ENCODE measurements at places on chromosomes 7 and 10.

DNA sequence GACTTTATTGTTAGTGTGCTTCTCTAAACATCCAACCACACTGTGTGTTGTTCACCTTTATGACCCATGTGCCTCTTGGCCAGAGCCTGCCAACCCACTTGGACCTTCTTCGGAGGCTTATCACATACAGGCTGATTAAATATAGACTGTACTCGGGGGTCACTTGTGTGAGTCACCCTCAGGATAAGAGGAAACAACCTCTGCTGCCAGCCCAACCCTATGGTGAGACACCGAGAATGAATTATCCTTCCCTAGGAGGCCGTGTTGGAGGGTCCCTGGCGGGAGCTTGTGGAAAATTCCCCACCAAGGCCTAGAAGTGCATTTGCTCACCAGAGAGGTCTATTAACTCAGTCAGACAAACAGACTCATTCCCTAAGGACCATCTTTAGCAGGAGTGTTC is 63.0 kb downstream of the FAS start:
- DNase-seq: no peak

DNA sequence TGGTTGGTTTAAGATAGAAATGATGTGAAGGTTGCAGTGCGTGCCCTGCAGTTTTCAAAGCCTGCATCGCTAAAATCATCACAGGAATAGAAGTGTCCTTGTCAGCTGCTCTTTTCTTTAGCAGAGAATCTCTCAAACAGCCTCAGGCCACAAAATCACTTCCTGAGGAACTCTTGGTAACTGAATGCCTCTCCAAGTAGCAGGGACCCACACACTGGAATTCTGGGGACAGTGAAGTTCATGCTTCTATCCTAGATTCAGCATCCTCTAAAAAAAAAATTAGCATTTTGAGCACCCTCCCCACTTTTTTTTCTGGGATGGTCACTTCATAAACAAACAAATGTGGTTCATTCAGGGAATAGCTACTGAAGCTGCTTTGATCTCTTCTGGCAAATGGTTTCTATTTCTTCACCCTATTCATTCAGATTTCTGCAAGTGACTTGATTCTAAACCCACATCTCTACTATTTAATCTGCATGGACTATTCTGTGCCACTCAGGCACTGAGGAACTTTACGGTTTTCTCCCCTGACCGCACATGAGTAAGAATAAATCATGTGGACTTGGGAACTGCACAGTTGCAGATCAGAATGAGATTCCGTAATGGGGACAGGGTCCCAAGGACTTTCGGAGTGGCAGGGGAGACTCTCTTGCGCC is 306.9 kb downstream of the FRMD4A start:
- DNase-seq: no peak

DNA sequence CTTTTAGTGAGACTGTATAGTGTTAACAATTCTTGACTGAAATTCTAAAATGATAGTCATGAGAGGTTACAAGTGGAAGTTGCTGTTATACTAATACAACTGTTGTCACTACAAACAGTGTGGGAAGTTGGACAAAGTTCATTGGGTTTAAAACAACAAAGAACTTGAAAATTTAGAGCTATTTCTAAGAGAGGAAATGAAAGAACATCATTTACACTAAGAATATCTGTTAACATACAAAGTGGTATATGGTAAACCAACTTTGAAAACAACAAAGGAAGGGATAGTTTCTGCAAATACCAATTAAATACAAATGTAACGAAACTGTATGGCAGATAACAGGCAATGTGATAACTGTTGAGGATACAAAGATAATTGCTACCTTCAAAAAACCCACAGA is 11.6 kb downstream of the MTPN start:
- no peak for DNase-seq

DNA sequence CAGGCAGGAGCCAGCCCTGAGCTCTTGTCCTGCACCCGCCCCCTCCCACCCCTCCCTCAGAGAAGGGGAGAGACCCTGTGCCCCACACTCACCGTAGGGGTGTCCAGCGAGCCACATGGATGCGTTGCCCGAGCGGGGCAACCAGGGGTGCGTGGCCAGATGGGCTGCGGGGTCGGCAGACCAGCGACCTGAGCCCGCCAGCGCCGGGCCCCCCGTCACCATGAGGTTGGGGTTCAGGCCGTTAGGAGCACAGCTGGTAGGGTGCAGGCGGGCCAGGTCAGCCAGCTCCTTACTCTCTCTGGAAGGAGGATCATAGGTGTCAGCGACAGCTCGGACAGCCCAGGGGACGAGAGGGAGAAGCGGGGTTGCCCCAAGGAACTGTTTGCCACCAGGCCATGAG is 46.4 kb downstream of the TNRC18 start:
- no peak for DNase-seq

DNA sequence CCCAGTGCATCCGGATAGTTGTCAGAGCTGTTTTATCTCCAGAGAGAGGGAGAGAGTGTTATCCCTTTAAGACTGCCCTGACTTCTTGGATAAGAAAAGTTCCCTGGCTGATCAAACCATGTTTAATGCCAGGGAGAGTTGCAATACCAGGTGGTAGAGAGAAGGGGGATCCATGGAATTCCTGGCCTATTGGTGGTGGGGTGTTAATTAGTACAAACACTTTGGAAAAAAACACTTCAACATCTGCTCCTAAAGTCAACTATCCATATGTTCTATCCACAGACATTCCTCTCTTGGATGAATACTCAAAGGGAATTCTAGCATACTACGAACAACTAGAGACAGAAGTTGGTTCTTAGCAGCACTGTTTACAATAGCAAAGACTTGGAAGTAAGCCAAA is 307.2 kb downstream of the TCERG1L start:
- DNase-seq: no peak

- DNase-seq: no peak
Observed at GRCh38 chr10:84820596-84820995, 492.2 kb downstream of the CCSER2 start.

GRCh38 chr10:122632576-122632975 is 67.1 kb downstream of the C10orf120 start:
- DNase-seq: no peak

GRCh38 chr10:36608866-36609265 is 516.5 kb upstream of the ANKRD30A start:
- no peak for DNase-seq

GRCh38 chr10:73810735-73811465 is 498 bp downstream of the NDST2 start:
- DNase-seq: no peak

- no peak for DNase-seq
Observed at GRCh38 chr7:1974290-1975101, 258.2 kb downstream of the MAD1L1 start.

- DNase-seq: no peak
Observed at GRCh38 chr7:70707823-70708243, 424.1 kb upstream of the GALNT17 start.

GRCh38 chr7:54860843-54861242 is 101.8 kb upstream of the SEC61G start:
- DNase-seq: no peak

DNA sequence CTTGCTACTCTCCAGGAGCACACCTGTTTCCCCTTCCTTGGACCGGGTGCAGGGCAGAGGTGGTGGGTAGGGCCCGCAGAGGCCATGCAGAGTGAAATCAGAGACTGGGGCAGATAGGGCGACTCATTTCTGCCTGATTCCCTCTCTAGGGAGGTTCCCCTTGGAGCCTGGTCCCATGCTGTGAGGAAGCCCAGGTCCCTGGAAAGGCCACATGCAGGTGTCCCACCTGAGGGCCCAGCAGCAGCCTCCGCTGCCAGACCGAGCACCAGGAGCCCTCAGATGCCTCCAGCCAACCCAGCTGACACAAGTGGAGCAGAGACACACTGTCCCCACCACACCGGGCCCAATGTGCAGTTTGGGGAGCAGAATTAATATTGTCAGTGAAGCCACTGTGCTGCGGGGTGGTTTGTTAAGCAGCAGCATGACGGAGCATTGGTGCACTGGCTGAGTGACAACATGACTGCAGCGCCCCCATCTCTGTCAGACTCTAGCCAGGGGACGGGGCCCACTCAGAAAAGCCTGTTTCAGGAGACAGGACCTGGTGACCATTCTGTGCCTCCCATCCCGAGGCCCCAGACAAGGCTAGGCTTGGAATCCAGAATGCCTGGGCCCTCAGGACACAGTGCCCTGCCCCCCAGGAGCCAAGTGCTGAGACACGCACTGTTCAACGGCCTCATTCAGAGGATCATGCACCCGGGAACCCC is 30.4 kb upstream of the RET start:
- no peak for DNase-seq

GRCh38 chr10:3364768-3365480 is 192.3 kb upstream of the PITRM1 start:
- no peak for DNase-seq

DNA sequence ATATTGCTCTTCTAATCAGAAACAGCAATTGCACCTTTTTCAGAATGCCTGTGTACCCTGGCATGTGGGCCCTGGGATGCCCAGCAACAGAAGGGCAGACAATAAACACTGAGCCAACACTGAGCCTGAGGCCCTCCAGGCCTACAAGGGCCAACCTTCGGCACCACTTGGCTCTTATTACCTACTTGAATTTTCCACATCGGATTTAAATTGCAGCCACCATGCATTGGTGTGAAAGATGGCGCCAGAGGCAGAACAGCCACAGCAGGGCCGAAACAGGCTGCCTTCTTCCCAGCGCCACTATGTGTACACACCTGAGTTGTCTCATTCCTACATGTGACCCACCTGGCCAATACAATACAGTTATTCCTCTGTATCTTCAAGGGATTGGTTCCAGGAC is 51.4 kb upstream of the EZH2 start:
- no peak for DNase-seq

GRCh38 chr10:35152992-35153391 is 26.3 kb downstream of the CREM start:
- DNase-seq: no peak

- DNase-seq: no peak
Observed at GRCh38 chr10:86721232-86721631, 35.2 kb upstream of the BMPR1A start.
